ENCODE measurements at places on chromosomes 4 and X. TPM values are rescaled to one million over a fixed set of nuclear protein-coding genes. Genes with fewer than 3 reads are reported as not detected.

DNA sequence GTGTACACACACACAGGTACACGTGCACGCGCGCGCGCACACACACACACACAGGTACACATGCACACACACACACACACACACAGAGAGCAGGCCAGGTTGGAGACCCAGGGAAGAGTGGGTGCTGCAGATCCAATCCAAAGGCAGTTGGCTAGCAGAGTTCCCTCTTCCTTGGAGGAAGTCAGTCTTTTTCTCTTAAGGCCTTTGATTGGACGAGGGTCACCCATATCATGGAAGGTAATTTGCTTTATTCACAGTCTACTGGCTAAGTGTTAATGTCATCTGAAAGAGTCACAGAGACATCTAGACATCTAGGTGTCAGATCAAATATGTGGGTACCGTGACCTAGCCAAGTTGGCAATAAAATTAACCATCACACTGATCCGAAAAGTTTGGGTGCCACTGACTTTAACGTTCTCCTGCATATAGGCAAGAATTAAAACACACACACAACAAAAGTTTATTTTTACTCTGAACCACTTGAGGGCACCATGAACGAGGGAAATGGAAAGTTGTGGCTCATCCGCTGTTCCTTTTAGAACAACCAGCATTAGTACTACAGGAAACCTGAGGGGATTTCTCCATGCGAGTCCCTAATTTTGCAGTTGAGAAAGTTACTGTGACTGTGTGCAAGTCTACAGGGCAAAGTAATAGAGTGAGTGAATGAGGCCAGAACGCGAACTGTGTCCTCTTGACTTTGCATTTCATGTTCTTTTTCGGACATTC lies 66.0 kb upstream of the STOX2 start:
- H3K4me1 ChIP-seq, result no peaks in the 10 kb centered on the region
- no peaks in the 10 kb centered on the region for H3K27me3 ChIP-seq
- no peak overlapping the region for H3K4me3 ChIP-seq
- H3K27ac ChIP-seq, result no peak overlapping the region
- no peaks in the 10 kb centered on the region for H3K36me3 ChIP-seq
- DNase-seq, result no peak

GRCh38 chr4:6755088-6755753 lies 27.3 kb upstream of the KIAA0232 start:
- no peaks in the 10 kb centered on the region for H3K36me3 ChIP-seq
- H3K4me1 ChIP-seq, result peaks cover 6% of the 10 kb centered on the region
- no peak overlapping the region for H3K4me3 ChIP-seq
- no peaks in the 10 kb centered on the region for H3K27me3 ChIP-seq
- H3K27ac ChIP-seq, result no peak overlapping the region
- DNase-seq, result peak; percentile 25

BEX1 gene
- total RNA-seq, result 233 TPM

MAGEB17 gene
- 4.1 TPM for total RNA-seq

MAOB gene
- 9.2 TPM for total RNA-seq

- DNase-seq, result no peak
- no peak overlapping the region for H3K27ac ChIP-seq
- no peaks in the 10 kb centered on the region for H3K27me3 ChIP-seq
Measured at GRCh38 chrX:123976706-123977316, 15.3 kb downstream of the STAG2 start.

DNA sequence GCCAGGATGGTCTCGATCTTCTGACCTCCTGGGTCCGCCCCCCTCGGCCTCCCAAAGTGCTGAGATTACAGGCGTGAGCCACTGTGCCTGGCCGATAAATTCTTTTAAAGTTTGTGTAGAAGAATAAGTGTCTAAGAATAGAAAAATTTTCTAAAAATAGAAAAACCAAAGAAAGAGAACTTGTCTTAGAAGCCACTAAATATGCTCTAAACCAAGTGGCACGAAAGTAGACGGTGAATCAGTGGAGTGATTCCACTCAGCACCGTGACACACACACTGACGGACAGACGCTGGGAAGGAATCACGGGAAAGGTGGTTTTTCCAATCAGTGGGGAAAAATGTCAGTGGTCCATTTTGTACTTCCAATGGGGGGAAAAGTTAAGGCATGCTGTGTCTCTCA lies 72.7 kb upstream of the PSAPL1 start:
- H3K36me3 ChIP-seq, result no peaks in the 10 kb centered on the region
- DNase-seq, result no peak
- no peaks in the 10 kb centered on the region for H3K27me3 ChIP-seq
- H3K27ac ChIP-seq, result no peak overlapping the region
- no peak overlapping the region for H3K4me3 ChIP-seq

- H3K27ac ChIP-seq, result no peak overlapping the region
- no peaks in the 10 kb centered on the region for H3K36me3 ChIP-seq
- H3K27me3 ChIP-seq, result no peaks in the 10 kb centered on the region
Measured at GRCh38 chrX:39175418-39176057, 374.3 kb downstream of the MID1IP1 start.

TMEM47 gene
- total RNA-seq, result 6.6 TPM

DNA sequence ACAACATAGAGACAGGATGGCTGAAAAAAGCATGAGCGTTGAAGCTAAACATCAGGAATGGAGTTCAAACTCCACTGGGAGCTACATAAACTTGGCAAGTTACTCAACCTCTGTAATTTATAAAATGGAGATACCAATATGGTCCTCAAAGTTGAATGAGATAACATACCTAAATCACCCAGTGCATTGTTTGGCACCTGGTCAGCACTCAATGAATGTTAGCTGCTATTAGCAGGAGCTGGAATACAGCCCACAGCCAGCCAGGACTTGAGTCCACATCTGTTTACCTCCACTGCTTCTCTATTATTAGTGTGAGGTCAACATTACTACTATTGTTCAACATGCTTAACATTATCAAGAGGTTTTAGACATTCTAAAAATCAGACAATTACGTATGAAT lies 97.9 kb downstream of the NR3C2 start:
- H3K27me3 ChIP-seq, result no peaks in the 10 kb centered on the region
- no peak for DNase-seq
- no peaks in the 10 kb centered on the region for H3K4me1 ChIP-seq
- no peak overlapping the region for H3K27ac ChIP-seq

- H3K4me1 ChIP-seq, result peaks cover 8% of the 10 kb centered on the region
- no peaks in the 10 kb centered on the region for H3K27me3 ChIP-seq
- DNase-seq, result no peak
- no peaks in the 10 kb centered on the region for H3K36me3 ChIP-seq
Measured at GRCh38 chr4:145093638-145094037, 4.4 kb downstream of the ANAPC10 start.

- no peaks in the 10 kb centered on the region for H3K4me1 ChIP-seq
- no peak overlapping the region for H3K4me3 ChIP-seq
- H3K36me3 ChIP-seq, result no peaks in the 10 kb centered on the region
- H3K27ac ChIP-seq, result no peak overlapping the region
- no peaks in the 10 kb centered on the region for H3K27me3 ChIP-seq
Measured at GRCh38 chr4:14749910-14750309, 252.4 kb upstream of the CPEB2 start.

GNRHR gene
- not detected for total RNA-seq

DNA sequence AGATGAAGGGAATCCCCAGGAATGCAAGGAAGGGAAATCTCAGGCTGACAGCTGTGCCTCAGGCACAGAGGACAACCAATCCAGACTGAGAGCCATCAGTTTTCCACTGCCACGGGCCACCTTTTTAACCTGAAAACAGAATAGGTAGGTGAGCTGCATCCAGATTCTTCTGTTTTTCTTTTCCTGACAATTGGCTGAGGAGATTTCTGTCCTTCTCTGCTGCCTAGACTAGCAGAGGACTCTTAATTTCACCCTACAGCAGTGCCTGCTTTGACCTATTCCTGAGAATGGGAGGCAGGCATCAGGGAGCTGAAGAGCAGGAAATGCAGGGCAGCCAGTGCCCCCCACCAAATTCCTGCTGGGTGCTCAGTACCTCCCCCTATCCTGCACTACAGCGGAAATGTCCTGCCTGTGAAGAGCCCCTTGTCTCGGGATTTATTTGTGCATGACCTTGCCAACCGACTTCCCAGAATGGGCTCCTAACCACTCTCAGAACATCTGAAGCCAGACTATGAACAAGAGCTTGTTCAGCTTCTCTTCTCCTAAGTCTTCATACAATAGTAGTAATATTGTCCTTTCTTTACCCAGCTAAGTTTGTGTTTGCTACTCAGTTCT lies 65.1 kb downstream of the CASK start:
- no peaks in the 10 kb centered on the region for H3K4me1 ChIP-seq
- H3K4me3 ChIP-seq, result no peak overlapping the region
- H3K36me3 ChIP-seq, result no peaks in the 10 kb centered on the region
- no peaks in the 10 kb centered on the region for H3K27me3 ChIP-seq

- DNase-seq, result no peak
- H3K36me3 ChIP-seq, result no peaks in the 10 kb centered on the region
- no peak overlapping the region for H3K4me3 ChIP-seq
- H3K27ac ChIP-seq, result no peak overlapping the region
- no peaks in the 10 kb centered on the region for H3K27me3 ChIP-seq
Measured at GRCh38 chr4:184620212-184620867, 28.9 kb downstream of the CASP3 start.

DNA sequence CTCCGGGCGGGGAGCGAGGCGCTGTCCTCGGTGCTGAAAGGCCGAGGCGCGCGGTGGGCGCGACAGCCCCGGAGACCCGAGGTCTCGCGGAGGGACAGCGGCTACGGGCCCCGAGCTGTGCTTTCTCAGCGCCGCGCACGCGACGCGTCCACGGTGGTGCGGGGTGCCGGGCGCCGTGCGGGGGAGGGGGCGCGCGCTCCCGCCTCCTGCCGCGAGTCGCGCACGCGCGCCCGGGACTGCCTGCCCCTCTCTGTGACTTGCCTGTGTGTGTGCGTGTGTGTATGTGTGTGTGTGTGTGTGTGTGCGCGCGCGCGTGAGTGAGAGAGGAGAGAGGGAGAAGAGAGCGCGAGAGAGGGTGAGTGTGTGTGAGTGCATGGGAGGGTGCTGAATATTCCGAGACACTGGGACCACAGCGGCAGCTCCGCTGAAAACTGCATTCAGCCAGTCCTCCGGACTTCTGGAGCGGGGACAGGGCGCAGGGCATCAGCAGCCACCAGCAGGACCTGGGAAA lies at the start of gene GRIA2:
Gene GRIA2, plus strand, starts transcription at position 358 of the 511 bp plus-strand sequence. CDS start 315 bp downstream, outside the sequence.
- no peak within 1 kb of the TSS for H3K27ac ChIP-seq
- H3K4me1 ChIP-seq, result peaks cover 2% of the 10 kb centered on the region
- peak within 1 kb of the TSS; percentile 69 for H3K4me3 ChIP-seq
- peak; percentile 72 for DNase-seq

DNA sequence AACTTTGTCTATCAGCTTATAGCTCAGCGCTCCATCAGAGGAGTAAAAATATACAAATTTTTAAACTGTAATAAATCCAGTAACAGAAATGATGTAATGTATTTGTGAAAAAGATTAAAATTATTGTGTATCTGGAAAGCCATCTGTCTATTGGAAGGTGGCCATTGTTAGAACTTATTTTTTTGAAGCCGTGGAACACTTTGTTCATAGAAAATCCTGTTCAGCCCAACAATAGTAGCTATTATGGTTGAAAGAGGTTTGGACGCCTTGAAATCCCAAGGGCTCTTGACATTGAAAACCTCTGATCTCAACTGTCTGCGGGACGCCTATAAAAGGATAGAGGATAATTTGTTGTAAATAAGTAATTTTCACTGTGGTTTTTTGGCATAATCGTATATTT lies 98.3 kb downstream of the RAPGEF2 start:
- H3K36me3 ChIP-seq, result no peaks in the 10 kb centered on the region
- no peak overlapping the region for H3K4me3 ChIP-seq
- no peaks in the 10 kb centered on the region for H3K4me1 ChIP-seq
- DNase-seq, result no peak
- H3K27me3 ChIP-seq, result no peaks in the 10 kb centered on the region
- H3K27ac ChIP-seq, result no peak overlapping the region

DNA sequence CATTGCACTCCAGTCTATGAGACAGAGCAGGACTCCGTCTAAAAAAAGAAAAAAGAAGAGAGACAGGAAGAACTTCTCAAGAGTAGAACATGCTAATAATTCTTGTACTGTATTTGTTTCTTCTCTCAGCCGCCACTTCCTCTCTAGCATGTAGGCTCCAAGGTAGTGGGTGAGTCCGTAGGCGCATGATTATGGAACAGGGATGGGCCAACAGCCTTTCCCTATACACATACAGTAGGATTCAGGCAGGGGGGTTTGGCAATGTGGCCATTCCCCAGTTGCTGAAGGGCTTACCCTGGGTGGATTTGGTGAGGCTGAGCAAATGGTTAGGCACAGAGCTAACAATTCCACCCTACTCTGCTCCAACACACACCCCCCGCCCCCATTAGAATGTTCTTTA lies 35.0 kb upstream of the APLN start:
- no peaks in the 10 kb centered on the region for H3K36me3 ChIP-seq
- no peak overlapping the region for H3K27ac ChIP-seq
- H3K27me3 ChIP-seq, result no peaks in the 10 kb centered on the region
- DNase-seq, result no peak

DNA sequence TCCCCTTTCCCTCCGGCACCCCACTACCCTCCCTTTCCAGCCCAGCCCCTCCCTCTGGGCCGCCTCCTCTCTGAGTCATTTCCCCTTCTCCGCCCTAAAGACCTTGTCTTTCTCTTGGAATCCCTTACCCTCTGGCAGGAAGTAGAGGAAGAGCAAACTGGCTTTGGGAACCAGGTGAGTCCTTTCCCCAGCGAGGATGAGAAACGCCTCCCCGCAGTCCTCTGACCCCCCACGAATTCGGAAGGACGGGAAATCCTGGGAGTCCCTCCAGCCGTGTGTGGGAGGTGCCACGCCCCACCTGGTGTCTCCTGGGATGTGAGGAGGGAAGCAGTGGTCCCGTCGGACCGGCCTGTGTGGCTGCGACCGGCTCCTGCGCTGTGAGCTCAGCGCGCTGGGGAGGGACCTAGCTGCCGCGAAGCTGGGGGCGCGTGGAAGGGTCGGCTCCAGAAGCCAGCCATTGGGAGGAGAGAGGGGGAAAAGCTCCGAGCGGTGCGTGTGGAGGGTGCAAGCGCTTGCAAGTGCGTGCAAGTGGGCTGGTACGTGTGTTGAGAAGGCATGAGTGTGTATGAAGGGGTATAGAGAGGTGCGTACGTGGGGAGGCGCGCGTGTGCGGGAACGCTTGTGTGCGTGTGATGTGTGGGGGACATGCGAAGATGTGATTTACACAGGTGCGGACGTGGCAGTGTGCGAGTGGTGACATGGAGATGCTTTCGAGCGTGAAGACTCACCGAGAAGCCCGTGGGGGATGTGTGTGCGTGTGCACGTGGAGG lies 46.3 kb downstream of the TEX13B start:
- H3K27me3 ChIP-seq, result no peaks in the 10 kb centered on the region
- no peak for DNase-seq
- H3K4me3 ChIP-seq, result no peak overlapping the region
- no peaks in the 10 kb centered on the region for H3K36me3 ChIP-seq
- H3K27ac ChIP-seq, result no peak overlapping the region

INTU gene
- 27.3 TPM for total RNA-seq

MGARP gene
- 3.1 TPM for total RNA-seq

DNA sequence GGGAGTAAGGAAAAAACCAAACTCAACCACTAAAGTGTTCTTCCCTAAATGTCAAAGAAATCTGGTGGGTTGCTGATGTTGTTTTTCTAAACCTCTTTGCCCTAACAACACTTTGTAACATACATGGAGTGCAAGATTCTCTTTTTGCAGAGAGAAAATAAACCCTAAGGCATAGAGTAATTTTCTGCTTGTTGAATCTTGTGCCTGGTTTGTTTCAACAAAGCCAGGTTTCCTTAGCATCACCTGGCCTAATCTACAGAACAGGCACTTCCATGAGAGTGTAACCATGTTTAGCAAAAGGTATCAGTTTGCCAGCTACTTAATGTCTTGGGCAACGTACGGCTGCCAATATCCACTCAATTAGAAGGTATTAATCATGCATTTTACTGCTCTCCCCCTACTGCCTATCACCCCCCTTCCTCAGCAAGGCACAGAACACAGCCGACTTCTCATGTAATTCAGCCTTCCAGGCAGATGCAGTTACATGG lies 219.2 kb downstream of the MAML3 start:
- no peak overlapping the region for H3K4me3 ChIP-seq
- no peak for DNase-seq
- H3K27me3 ChIP-seq, result no peaks in the 10 kb centered on the region
- H3K36me3 ChIP-seq, result no peaks in the 10 kb centered on the region
- no peaks in the 10 kb centered on the region for H3K4me1 ChIP-seq
- H3K27ac ChIP-seq, result no peak overlapping the region
